Lung microvascular endothelial cell (primary cell): ENCODE measurements at places on chromosomes 3 and 15.

DNA sequence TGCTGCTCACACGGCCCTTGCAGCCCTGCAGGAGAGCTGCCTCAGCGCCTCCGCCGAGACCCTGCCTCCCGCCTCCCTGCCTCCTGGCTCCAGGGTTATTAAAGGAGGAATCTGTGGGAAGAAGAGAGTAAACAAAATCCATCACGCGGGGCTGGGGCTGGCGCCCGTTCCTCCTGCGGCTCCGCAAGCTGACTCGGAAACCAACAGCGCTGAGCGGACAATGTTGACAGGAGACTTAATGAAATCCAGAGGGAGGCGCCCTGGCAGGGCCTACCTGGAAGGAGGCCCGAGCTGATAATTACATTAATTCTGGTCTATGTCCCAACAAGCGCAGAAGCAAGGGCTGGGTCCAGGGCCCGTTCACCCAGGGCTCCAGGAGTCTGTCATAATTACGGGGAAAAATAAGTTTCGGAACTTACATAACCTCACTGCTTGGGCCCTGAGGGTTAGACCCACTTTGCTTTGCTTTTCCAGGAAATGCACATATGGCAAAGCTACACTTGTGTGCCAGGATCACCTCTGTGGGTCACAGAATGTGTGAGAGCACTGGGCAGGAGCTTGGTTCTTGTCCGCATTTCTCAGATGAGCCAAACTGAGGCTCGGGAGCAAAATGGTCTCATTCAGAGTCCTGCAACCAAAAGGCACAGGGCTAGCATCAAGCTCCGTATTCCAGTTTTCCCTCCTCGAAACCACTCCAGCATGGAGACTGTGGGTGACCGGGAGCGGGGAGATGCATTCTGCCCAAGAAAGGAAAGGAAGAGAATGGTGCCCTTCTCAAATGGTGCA, 43.8 kb upstream of the SLC6A6 start:
- DNase-seq = no peak

- no peak for DNase-seq
These were observed 82.2 kb upstream of the GOLGA8B start for GRCh38 chr15:34665498-34666116.

DNA sequence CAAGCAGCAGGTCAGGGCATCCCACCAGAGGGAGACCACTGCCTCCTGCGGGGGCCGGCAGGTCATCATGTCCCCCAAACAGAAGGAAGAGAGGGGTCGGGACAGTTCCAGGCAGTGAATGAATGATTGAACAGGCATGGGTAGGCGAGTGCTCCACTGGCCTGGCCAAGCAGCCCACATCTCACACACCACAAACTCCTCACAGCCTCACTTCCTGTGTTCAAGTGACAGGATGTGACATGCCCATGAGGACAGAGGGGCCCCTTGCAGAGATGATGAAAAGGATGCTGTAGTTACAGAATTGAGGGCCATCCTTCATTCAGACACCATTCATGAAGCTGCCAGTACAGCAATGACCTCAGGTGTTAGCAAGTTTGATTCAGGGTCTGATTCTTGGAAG, 3.7 kb downstream of the IQSEC1 start:
- no peak for DNase-seq

DNA sequence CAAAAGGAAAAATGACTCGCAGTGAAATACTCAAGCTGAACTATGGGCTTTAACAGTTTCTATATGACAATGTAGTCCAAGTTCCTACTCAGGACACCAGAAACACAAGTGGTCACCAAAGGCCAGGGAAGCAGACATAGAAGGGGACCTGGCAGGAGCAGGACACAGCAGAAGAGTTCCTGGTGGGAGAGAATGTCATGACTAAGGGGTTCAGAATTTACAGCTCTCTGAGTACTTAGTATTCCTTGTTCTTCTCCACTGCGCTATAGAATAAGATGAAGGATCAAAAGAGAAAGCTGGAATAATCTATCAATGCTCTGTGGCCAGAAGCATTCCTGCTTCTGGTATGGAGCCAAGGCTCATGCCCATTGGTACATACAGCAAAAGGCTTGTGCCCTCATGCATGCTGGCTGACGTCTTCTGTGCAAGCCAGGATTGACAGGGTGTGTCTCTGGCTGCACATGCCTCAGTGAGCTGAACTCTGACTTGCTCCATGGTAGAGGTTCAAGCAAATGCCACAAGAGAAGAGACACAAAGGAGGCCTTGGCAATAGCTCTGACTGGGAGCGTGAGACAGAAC, 128.7 kb upstream of the SLC2A2 start:
- DNase-seq = no peak

GRCh38 chr15:64877435-64877834, 34.3 kb upstream of the ANKDD1A start:
- DNase-seq = peak; percentile 46

DNA sequence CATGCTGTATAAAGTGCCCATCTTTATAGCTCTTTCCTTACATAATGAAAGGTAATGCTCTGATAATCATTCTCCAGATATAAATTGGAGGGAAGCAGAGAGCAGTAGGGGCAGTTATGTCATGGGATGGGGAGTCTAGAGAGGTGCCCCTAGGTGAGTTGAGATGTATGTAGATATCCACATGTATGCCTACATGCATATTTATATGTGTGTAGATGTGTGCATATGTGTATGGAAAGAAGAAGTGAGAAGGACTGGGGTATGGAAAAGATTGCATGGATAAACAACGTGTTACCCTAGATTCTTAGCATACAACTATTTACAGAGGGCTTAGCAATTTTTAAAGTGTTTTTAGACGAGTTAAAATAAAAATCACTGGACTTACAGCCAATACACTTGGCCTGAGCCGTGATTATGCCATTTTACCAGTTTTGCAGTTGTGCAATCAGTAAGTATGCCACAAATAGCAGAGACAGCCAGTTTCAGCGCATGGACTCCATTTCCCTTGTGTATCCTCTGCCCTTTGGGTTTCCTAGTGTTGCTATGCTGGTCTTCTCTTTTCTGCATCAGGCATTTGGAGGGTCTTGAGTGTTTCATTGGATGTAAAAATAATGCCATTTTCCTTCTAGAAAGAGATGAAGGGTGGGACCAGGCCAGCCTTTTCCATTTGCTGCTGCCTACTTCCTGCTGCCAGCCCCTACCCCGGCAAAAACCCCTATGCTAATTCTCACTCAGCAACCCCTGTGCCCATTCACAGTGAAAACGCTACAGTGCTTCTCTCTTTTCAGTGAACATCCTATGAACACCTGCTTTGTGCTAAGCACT, 199.4 kb upstream of the NR2E3 start:
- DNase-seq = no peak

DNA sequence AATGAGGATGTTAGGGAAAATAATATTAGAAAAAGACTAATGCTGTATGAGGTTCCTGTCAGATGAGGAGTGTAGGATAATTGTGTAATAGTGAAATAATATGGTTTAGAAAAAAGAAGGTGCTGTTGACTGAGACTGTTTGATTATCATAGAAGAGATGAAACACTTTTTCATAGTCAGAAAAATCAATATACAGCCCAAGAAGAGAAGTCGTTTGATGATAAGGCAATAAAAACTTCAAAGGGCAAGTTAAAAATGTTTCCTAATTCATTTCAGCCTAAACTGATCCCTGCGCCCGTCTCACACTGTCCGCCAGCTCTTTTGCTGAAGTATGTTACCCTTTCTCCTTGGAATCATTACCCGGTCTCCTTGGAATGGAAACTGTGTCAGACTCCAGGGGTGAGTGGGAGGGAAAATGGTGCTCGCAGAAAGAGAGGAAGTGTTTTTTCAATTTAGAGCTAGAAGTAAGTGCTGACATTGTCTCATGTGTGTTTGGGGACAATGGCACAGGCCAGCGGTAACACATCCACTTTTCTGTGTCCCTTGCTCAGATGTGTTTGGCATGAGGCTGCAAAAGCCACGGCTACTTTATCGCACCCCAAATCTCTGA, 23.6 kb downstream of the DUT start:
- no peak for DNase-seq

GRCh38 chr15:75758071-75758872, 45.6 kb upstream of the CSPG4 start:
- peak; percentile 55 for DNase-seq
